NK-92 treated with Interleukin-12 subunit alpha and Interleukin-12 subunit beta, amount 100 ng/mL, for 24 hours (cell line): ENCODE measurements at places on chromosomes 2 and 18.

DNA sequence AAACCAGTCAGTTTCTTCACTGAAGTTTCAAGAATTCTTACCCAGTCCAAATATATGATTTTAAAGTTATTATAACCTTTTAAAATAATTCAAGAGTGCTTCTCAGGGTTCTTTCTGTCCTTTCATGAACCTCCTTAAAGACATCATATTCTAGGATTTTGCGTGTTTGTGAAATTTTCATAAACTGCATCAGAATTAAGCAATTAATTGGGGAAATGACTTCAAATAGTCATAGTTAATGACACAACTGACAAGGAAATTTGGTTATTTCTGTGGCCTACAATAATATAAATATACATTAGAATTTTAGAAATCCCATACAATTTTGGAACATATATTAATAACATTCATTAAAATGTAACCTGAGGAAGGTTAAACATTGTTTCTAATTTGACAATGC is 10.5 kb downstream of the CYP27A1 start:
- DNase-seq: no peak

DNA sequence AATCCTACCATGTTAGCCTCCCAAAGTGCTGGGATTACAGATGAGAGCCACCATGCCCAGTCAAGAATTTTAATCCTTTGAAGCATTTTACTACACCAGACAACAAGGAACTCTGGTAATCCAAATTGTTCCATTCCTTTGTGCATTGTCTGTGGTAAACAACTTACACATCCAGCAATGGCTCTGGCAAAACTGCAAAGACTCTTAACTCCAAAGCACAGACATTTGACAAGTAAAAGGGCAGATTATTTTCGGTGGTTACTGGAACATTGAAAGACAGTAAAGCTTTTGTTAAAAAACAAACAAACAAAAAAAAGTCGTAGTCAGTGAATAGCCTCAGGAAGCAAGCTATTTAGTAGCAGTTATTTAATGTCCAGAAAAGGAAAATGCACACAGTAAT is 33.2 kb upstream of the RMND5A start:
- DNase-seq: no peak

DNA sequence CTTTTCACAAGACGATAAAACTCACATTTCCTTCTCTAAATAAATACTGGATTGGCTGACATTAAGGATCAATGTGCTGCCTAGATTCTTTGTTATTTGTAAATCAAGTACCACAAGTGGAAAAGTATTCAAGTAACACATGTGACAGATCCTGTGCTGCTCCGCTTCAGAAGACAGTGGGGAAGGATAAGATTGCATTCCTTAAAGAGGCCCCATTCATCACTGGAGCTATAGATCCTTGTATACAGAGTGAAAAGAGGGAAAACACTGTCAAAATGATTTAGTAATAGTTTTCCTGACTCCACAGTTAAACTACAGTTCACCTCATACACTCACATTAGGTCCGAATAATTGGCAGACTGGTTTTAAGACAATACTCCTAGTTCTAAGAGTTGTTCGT is 108.0 kb upstream of the CSRNP3 start:
- no peak for DNase-seq

- no peak for DNase-seq
Observed at GRCh38 chr2:133249362-133249761, 318.9 kb downstream of the NCKAP5 start.

DNA sequence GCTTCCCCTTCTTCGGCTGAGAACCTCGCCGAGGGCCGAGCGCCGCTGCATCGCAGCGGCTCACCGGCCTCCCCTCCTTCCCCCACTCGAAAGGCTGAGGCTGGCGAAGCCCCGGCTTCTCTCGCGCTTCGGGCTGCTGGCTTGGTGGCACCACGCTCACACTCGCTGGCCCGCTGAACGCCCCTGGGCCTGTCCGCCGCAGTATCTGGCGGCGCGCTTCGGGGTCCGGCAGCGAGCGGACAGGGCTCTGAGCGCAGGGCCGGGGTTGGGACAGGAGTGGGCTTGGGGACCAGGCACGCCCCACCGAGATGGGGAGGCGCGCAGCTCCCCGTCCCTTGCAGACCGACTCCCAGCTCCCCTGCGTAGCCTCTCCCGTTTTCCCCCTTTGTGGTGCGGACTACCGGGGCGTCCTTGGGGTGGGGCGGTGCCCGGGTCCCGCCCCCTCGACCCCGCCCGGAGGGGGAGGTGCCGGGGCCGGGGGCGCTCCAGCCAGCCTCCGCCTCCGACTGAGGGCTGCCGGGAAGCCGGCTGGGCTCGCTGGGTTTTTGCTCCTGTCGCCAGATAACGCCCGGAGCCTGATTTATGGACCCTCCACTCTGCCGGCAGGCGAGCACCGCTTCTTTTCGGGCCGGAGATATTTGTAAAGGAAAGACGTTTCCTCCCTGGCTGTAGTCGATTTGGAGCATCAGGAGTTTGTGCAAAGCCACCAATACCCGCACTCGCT is 3.8 kb downstream of the GBX2 start:
- DNase-seq: no peak

- DNase-seq: no peak
Observed at GRCh38 chr2:88693911-88694414, 2.5 kb downstream of the RPIA start.

DNA sequence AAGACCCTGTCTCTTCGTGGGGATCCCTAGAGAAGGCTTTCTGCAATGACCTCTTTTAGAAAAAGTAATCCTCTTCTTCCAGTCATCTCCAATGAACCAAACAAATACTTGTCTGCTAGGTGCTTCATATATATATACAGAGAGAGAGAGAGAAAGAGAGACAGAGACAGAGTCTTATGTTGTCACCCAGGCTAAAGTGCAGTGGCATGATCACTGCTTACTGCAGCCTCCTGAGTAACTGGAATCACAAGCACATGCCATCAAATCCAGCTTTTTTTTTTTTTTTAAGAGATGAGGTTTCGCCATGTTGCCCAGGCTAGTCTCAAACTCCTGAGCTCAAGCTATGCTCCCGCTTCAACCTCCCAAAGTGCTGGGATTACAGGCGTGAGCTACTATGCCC is 18.6 kb upstream of the PKDCC start:
- DNase-seq: no peak

DNA sequence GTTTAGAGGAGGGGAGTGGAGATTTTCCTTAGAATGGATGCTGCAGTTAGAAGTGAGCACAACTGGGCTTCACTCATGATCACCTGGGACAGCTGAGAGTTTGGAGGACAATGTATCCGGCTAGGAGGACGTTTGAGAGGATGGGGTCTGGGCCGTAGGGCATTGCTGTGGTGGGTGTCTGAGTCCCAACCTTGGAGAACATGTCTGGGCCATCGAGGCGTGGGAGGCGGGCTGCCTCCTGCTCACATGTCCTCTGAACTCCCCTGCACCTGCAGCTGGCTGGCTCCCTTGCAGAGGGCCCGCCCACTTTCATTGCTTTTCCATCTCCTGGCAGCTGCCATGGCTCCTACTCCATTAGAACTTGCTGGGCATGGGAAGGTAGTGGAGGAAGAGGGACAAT is 203.0 kb upstream of the PXDN start:
- DNase-seq: no peak

DNA sequence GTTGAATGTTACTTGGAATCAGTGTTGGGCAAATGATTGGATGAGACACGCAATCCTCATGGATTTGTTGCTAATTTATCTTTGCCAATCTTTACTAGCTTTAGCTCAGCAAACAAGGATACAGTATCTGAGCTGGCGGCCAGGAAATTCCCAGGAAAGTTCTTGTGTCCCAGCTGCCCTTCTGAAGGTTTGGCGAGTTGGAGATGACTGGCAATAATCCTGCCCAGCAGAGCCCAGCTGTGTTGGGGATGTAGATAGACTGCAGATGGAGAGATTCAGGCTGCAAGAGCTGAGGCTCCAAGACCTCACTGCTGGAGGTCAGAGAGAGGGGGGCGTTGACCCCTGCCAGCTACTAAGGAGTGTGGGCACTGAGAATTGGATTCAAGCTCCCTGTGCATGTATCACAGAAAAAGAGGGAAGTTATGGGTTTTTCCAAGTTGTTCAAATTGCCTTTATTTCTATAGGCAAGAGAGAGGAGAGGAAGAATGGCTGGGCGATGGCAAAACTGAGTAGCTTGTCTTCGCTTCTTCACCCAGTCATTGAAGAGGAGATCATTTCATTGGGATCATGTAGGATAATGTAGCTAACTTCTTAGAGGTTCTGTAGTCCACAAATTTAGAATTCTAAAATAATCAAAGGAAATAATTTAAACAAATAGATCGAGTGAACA is 506.8 kb upstream of the LRATD1 start:
- DNase-seq: no peak

DNA sequence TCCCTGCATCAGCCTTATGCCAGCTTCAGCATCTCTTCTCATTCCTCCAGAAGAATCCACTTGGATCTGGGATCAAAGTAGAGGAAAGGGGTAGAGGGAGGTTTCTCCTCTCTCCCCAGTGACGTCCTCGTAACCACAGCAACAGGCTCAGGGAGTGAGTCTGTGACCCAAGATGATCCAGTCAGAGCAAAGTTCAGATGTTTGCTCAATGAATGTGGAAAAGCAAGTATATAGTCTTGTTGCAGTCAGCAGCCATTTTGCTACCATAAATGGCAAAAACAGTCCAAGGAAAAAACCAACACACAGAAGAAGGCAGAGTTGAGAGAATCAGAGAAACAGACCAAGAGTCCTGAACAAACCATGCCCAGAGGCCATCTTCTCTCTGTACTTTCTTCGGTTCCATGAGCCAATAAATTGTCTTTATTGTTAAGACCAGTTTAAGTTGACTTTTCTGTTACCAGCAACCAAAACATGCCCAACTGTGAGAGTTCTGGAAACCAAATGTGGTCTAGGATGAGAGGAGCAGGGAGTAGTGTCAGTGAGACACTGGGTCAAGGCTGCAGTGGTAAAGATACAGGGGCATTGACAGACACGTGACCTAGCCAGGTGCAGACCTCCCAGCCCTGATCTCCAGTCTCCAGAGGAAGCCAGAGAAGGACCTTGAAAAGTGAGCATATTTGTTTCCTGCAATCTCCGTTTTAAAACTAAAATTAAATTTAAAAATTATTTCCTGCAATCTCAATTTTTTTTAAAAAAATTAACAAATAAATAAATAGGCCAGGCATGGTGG is 3.2 kb upstream of the CXCR1 start:
- no peak for DNase-seq

GRCh38 chr18:58216071-58216481 is 172.1 kb downstream of the NEDD4L start:
- DNase-seq: no peak

DNA sequence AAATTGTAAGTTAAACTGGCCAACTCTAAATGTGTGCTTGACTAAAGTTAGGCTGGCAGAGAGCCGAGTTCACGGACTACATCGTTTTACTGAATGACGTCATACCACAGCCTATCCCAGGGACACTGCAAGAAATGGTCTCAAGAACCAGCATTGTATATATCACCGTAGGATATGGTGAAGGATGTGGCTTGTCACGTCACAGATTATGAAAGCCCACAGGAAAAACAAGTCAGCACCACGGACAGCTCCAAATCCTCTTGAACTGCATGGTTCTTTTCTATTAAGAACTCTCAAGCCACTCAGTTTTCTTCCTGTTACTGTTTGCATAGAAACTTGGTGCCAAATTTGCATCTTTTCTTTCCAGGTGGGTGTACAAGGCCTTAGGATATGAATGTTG is 85.1 kb upstream of the ACAA2 start:
- DNase-seq: peak; percentile 56

GRCh38 chr18:77118256-77119090 is 14.1 kb downstream of the MBP start:
- no peak for DNase-seq

GRCh38 chr2:1192121-1192520 is 221.1 kb upstream of the TPO start:
- DNase-seq: no peak

DNA sequence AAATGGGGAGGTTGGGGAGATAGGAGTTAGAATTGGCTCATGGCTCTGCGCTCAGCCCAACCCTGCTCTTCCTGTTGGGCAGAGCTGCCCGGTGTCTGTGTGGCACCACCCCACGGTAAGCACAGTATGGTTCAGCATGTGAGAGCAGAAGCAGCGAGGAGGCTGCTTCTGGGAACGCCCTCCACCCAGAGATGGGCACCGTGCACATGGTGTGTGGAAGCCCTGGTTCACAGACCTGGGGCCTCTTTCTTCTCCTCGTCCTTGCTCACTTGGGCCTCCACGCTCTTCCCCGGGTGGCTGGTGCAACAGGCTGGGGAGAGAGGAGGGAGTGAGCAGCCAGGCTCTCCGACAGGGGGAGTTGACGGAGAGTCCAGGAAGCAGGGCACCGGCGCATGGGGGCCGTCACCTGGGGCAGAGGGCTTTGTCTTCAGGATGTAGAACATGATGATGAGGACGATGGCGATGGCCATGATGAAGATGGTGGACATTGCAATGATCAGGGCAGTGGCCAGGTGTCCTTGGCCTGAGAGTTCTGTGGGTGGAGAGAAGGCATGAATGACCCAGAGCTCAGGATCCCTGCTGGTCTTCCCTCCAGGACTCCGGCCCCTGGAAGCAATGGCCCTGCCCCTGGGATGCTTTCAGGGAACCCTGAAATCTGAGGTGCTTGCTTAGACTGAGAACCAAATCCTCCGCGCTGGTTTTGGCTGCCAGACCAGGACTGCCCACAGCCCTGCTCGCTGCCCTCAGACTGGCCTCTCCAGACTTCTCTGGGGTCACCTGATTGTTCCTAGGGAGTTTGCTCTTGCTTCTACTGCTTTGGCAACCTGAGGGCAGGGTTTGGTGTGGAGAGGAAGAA is 78.3 kb downstream of the EDAR start:
- DNase-seq: no peak

- DNase-seq: no peak
Observed at GRCh38 chr2:30250421-30250820, 19.1 kb downstream of the LBH start.

- no peak for DNase-seq
Observed at GRCh38 chr2:13666582-13667414, 950.1 kb downstream of the TRIB2 start.

- no peak for DNase-seq
Observed at GRCh38 chr2:211373203-211373602, 816.8 kb downstream of the CPS1 start.

- DNase-seq: no peak
Observed at GRCh38 chr18:30072609-30073385, 969.7 kb downstream of the DSC3 start.

DNA sequence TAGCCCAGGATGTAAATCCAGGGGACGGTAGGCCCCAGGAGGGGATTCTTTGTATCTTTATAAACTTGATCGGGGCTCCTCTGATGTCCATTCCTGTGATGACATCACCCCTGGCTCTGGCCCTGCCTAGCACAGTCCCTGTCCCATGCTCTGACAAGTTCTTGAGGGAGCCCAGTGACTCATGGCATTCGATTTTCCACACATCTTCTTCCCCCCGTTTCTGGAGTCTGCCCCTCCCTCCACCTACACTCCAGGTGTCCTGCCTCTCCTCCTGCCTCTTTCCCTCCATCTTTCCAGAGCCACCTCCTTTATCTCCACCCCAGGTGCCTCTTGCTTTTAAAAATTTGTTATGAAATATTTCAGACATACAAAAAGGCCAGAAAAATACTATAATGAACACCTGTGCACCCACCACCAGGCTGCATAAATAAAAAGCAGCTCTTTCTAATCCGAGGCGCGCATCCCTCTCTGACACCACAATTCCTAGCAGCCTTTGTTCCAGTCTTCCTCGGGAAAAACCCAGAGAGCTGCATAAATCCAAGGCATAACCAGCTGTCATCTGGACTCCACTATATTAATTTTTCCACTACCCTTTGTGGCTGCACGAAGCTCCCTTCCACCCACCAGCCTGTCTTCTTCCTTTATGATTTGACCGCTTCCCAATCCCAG is 207.7 kb downstream of the ZBTB7C start:
- no peak for DNase-seq

- no peak for DNase-seq
Observed at GRCh38 chr2:176758426-176758825, 454.2 kb upstream of the HNRNPA3 start.
